ENCODE measurements at places on chromosomes 5 and 9.

GRCh38 chr5:14505310-14506139, 76.1 kb upstream of the OTULINL start:
- no peak for DNase-seq

- no peak for DNase-seq
These were observed 58.1 kb downstream of the PPIP5K2 start for GRCh38 chr5:103178167-103178566.

DNA sequence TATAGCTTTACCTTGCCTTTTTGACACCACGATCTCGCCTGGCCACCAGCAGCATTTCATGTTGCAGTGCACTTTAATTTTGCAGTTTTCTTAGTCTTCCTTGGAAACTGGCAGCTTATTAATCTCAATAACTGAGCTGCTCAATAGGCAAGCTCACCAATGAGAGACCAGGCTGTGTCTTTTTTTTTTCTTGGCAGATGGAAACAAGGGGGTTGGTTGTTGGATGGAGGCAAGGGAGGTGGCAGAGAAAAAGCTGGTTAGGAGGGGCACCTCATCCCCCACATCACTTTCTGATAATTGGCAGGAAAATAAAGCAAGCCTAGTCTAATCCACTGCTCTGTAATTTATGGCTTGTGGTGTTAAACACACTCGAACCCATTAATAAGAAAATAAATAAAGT, 324.5 kb upstream of the WWC1 start:
- DNase-seq: no peak

DNA sequence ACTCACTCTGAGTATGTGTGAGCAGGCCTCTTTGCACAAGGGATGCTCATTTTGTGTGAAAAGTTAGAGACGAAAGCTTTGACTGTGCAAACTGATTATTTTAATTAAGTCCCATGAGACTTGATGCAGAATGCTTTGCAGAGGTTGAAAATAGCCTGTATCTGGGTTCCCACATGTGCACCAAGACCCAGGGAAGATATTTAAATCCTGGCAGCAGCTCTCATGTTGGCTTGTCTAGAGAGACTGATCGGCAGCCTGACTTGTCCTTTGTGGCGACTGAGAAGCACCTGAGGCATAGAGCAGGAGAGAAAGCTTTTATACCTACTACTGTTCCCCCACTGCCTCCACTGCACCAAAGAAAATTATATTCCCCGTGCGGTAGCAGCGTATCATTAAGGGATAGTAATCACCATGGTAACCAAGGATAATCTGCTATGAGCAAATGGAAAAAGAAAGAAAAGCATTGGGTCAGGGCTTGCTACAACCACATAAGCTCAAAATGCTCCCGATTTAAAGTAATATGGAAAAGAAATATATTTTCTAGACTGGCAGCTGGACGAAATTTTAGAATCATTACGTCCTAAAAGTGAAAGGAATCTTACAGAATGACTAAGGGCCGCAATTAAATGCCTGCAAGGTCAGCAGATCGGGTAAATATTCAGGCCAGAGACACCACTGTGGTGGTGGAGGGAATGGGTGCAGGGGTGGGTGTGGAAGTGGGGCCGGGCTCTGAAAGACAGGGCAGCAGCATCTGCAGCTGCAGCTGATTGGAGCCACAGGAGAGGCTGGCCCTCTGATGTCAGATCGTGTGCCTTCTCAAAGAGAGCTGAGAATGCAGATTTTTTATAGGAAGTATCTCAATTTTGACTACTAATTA, 135.3 kb upstream of the EPB41L4A start:
- no peak for DNase-seq

- DNase-seq: no peak
These were observed 89.6 kb downstream of the TRIM36 start for GRCh38 chr5:115079924-115080623.

GRCh38 chr9:101738566-101739183, at the start of gene GRIN3A:
Gene GRIN3A (minus strand): TSS chr9:101738647. CDS start chr9:101737979, 668 bp downstream.
- DNase-seq: peak; percentile 74

DNA sequence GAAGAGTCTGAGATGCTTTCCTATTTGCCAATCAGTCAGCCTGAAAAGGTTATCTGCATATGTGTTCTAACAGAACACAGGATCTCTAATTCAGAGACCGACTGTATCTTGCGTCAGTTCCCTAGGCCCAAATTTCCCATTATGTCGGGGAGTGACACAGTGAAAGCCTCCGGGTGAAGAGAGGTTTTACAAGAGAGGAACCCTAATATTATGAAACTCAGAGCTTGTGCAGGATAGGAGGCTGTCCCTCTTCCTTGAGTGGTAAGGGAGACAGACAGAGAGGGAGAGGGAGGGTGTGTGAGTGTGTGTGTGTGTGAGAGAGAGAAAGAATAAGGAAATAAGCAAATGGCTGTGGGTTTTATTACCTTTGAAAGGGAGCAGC, 1.9 kb downstream of the CD14 start:
- no peak for DNase-seq

GRCh38 chr5:32357658-32358057, 44.9 kb upstream of the MTMR12 start:
- DNase-seq: no peak

DNA sequence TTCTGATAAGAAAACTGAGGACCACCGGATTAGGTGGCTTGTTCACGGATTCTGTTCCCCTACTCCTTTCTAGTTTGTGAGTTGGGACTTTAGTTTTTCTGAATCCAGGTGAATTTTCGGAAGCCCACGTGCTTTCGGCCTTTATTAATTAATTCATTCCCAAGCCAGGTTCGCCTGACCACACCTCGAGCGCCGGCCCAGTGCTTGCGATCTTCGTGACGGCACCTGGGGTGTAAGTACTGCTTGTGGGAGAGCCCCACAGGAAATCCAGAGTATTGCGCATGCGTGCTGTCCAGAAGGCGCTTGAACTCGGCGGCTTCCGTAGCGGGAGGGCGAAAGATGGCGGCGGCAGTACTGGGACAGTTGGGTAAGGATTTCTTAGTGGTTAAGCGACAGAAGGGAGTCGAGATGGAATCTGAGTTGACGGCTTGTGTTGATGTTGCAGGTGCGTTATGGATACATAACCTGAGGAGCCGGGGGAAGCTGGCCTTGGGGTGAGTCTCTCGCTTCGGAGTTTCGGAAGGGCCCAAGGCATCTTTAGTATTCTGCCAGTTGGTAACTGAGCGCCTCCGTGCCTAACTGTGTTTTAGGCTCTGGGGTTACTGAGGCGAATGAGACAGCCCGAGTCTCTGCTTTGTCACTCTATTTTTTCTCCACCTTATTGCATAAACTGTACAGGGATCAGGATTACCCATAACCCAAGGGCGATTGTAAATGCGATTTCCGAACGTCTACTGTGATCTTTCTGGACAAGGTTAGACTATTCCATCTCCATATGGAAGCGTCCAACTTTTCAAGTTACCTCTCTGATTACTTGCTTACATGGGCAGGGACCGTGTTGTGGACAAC, at the start of gene MRPL22:
MRPL22 (plus strand) TSS at position 302 of the 849 bp plus-strand sequence; CDS start at position 340, 38 bp downstream.
- peak; percentile 97 for DNase-seq

GRCh38 chr5:40082313-40082712, 597.4 kb upstream of the PTGER4 start:
- no peak for DNase-seq

Data from posterior vena cava (tissue), 2 donors.